T-helper 22 cell (primary cell): ENCODE measurements at places on chromosomes 7 and 10.

GRCh38 chr7:113122744-113123143 lies 4.4 kb upstream of the SMIM30 start:
- DNase-seq, result no peak

DNA sequence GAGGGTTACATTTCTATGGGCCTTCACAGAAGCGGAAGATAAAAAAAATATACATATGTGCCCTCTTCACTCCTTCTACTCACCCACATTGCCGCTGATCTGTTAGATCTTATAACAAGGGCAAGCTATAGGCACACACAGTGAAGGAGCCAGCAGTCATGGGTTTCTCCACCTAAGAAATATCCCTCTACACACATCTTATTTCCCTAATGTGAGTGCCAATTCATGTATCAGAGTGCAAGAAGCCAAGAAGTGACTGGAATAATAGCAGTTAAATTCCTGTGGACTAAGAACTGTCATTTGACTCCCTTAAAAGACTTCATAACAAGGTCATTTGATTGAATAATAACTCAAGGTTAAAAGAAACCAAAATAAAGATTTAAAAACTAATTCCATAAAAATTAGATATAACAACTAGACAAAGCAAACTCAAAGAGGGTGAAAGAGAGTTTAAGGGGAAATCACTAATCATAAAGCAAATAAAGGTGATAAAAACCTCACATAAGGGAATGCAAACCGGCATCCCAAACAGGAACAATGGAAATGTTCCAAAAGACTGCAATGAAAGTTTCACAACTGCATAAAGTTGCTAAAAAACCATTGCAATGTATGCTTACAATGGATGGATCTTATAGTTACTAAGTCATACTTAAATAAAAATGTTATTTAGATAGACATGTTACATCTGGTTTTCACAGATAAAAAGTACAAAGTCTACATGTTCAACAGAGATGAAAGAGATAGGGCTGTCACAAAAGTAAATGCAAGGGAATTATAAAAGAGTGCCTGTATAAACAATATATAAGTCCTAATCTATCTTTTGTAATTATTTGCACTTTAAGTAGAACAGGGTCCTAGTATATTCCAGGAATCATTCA lies 42.8 kb downstream of the ARHGAP21 start:
- DNase-seq, result no peak

DNA sequence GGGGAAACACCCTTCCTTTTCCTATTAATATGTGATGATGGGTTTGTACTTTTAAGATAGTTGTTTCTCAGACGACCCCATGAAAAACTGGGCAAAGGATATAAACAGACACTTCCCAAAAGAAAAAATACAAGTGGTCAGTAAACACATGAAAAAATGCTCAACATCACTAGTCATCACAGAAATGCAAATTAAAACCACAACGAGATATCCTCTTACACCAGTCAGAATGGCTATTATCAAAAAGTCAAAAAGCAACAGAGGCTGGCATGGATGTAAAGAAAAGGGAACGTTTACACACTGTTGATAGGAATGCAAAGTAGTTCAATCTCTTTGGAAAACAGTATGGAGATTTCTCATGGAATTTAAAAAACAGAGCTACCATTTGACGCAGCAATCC lies 111.4 kb upstream of the ZEB1 start:
- DNase-seq, result no peak

- DNase-seq, result no peak
Observed at GRCh38 chr7:101179117-101179516, 976 bp downstream of the NAT16 start.

GRCh38 chr7:44965441-44965903 lies 13.3 kb downstream of the MYO1G start:
- DNase-seq, result no peak

DNA sequence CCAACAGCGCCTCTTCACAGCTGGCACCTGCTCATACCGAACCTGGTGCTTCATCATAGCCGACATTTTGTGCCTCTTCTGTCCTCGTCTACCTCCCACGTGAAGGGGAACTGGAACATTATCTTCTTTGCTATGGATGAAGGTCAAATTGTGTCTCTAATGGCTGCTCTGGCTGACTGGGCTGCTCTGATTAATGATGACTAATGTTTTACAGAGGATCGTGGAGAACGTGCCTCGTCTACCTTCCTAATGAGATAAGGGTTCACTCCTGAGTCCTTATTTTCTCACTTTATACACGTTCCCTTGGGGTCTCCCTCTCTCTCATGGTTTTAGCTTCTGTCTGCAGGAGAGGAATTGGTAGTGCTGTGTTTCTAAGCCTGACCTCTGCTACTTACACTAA lies 420.3 kb downstream of the PHTF2 start:
- no peak for DNase-seq

GRCh38 chr10:43126759-43127424 lies 11.4 kb upstream of the CSGALNACT2 start:
- DNase-seq, result no peak

GRCh38 chr7:149690688-149691446 lies 82.5 kb downstream of the ZNF467 start:
- no peak for DNase-seq

DNA sequence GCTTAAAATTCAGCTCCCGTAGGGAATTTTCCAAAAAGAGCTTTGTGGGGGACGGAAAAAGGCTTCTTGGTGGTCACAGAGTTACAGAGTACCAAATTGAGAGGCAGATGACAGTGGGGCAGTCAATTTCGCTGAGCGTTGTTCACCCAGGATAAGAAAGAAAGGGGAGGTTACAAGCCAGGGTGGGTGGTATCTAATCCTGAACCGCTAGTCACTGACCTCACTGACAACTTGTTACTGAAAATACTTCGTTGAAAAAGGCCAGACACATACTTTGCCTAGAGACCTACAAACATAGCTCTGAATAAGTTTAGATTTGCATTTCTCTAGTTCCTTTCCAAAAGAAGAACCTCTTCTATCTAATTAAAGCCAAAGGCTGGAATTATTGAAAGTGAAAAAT lies at the start of gene CTNNA3:
CTNNA3 (minus strand) TSS at position 167 of the 400 bp plus-strand sequence.
- DNase-seq, result no peak

GRCh38 chr10:3362394-3362793 lies 189.8 kb upstream of the PITRM1 start:
- no peak for DNase-seq
